NCI-H460 (cell line): ENCODE measurements at places on chromosomes 7 and 10. TPM values are rescaled to one million over a fixed set of nuclear protein-coding genes. Genes with fewer than 3 reads are reported as not detected.

GRCh38 chr7:12469568-12469967 is 65.9 kb upstream of the VWDE start:
- no peak for DNase-seq

GRCh38 chr10:98173260-98173659 is 38.8 kb downstream of the R3HCC1L start:
- DNase-seq: no peak

DNA sequence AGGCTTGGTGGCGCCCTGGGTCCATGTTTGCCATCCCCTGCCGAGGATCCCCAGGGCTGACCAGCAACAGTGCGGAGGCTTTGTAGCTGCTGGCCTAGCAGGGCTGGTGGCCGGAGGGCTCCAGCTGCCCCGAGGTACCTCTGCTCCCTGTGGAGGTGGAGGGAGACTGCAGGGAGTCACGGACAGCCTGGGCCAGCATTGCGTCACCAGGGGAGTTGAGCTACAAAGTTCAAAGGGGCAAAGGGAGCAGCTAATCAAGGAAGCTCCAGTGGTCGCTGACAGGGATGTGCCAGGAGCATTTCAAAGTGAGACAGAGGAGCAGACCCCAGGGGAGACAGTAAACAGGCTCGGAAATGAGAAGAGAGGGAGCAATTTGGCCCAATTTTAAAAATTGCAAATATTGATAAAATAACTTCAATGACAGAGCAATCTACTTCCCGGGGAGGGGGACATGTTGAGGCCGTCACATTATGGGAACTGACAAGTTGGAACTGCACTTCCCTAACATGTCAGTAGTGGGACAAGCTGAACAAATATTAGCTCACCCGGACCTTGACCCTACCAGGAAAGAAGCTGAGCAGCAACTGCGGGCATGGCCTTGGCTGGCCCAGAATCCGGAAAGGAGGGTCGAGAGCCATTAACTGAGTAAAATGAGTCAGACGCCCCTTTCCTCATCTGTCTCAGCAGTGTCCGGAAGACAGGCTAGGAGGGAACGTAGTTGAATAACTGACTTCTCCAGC is 39.4 kb downstream of the BTBD16 start:
- peak; percentile 73 for DNase-seq

DNA sequence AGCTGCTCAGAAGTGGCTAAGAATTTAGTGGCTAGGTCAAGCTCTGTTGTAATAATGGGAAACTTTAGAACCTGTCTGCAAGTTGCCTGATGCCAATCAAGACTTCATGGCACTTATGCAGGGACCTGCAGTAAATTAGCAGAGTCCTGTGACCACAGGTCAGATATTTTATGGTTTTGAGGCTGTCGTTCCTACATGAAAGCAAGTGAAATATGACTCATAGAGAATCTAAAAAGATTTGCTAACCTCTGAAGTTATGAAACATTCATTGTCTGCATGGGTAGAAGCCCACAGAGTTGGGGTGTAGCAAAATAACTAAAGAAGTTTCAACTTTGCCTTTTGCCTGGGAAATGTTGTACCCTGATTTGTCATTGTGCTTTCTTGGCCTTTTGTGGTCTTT is 32.3 kb downstream of the SLC39A12 start:
- no peak for DNase-seq

Gene STAMBPL1
- 37.6 and 39.8 TPM in 2 replicates for total RNA-seq

DNA sequence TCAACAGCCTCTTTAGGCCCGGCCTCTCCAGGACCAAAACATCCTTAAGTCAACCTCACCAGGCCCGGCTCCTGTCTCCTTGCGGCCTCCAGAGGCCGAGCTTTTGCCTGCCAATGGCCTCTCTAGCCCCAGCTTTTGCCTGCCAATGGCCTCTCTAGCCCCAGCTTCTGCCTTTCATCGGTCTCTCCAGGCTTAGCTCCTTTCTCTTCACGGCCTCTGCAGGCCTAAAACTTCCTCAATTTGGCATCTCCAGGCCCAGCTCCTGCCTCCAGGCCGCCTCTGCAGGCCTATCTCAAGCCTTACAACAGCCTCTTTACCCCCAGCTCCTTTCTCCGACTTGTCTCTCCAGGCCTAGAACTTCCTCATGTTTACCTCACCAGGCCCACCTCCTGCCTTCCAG is 15.7 kb upstream of the TMEM248 start:
- DNase-seq: no peak

- DNase-seq: no peak
Measured at GRCh38 chr10:43971981-43972380, 323.3 kb upstream of the ZNF32 start.

DNA sequence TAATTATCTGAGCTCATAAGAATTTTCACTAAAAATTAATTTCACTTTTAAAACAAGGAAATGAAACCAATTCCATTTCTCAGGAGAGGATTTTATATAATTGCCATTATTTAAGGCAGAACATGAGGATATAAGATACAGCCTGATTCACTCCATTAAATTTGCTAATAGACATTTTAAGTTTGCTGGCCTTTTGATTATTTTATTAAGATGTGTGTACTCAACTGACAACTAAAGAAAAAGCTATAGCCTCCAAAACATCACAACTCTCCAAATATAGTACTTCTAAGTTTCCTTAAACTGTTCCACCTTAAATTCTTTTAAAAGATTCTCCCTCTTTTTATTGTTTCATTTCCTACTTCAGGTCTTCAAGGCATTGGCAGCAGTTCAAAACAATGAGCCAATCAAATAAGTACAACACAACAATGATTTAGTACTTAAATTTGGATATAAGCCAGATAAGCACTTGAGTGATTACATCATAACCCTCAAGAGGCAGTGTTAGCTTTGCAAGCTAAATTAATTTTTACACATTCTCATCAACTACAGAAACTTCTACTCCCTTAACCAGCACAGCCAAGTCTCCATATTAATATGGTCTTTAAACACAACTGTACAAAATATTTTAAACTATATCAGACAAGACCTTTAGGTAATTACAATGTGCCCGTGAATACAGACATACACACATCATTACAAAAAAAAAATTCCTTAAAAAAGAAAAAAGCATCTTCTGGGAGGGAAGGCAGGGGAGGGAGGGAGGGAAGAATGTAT is 121.8 kb downstream of the KMT2C start:
- DNase-seq: peak; percentile 32

GRCh38 chr10:29473406-29474100 is 161.2 kb downstream of the SVIL start:
- DNase-seq: no peak

DNA sequence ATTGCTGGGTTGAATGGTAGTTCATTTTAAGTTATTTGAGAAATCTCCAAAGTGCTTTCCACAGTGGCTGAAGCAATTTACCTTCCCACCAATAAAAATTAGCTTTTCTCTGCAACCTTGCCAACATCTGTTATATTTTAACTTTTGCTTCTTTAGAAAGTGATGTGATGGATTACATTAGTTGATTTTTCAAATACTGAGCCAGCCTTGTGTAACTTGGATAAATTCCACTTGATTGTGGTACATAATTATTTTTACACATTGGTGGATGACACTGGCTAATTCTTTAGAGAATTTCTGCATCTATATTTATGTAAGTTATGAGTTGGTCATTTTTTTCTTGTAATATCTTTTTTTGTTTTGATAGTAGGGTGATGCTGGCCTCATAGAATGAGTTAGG is 634.1 kb downstream of the GALNT17 start:
- DNase-seq: no peak
